ENCODE measurements at places on chromosomes 2 and 18.

- DNase-seq = no peak
Measured at GRCh38 chr2:206984206-206984605, 44.9 kb downstream of the CPO start.

GRCh38 chr18:48852794-48853193, 98.0 kb downstream of the SMAD7 start:
- DNase-seq = no peak

DNA sequence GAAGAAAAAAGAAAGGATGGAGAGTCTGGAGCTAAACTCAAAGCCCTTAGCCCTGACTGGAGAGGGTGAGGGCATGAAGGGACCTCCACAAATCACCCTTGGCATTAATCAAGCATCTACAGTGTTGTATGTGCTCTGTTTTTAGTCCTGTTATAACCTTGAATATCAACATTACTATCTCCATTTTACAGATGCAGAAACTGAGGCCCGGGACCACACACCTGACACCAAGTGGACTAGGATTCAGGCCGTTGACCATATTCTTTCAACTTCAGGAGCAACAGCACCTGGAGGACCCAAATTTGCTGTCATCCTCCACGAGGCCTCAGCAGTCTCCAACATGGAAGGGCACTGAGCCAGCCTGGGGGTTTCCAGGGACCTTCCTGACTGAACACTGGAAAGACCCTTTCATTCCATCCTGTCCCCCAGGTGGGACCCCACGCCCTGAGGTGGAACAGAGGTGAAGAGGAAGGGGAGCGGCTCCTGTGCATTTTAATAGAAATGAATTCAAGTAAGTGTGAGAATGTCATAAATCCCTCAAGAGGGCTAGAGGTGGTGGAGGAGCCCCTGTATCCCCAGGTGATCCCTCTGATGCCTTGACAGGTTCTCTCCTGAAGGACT, 41.0 kb downstream of the SERTAD2 start:
- DNase-seq = no peak

DNA sequence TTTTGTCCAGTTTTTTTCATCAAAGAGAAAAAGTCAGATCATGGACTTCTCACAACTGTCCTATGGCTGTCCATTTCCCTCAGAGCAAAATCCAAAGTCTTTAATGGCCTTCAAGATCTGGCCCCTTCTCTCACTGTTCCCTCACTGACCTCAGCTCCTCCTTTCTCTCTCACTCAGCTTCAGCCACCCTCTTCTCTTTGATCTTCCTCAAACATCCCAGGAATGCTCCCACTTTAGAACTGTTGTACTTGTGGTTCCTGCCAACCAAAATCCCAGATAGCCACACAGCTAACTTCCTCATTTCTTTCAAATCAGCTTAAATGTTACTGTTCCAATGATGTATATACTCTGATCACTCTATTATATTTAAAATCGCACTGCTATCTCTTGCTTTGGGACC, 82.9 kb downstream of the NUP35 start:
- DNase-seq = no peak

DNA sequence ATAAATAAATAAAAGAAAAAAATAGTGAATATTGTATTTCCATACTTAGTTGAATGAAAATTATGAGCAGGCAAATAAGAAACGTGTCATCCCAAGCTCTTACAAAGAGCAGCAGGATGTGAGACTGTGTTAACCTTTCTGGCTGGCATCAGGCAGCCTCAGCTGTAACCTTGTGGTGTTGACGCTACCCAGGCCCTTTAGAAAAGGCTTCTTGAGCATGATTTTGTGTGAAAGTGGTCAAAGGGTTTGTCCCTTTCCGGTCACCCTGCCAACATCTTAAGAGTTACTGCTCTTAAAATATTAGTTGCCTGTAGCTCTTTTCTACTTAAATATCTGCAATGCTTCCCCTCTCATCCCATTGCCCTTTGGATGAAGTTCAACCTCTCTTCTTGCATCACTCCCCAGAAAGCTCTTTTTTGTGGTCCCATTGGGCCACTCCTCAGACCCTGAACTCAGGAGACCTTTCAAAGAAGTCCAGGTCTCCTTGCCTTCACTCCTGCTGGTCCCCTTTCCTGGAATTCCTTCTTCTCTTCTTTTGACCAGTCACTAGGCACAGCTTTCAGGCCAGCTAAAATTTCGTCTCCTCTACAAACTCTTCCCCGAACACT, 35.0 kb downstream of the RHOB start:
- DNase-seq = no peak

DNA sequence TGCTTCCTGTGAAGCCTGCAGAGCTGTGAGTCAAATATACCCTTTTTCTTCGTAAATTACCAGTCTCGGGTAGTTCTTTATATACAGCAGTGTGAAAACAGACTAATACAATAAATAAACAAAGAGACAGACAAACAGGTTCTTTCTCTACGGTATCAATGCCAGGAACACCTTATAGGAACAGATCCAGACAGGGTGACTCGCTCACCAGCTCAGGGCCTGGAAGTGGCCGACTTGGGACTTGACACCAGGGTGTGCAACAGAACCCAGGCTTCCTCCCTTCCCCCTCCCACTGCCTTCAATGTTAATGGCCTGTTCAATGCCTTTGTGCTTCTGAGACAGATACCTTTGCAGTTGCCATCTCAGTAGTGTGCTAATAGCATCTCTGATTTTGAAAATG, 309.5 kb downstream of the ALK start:
- DNase-seq = no peak

DNA sequence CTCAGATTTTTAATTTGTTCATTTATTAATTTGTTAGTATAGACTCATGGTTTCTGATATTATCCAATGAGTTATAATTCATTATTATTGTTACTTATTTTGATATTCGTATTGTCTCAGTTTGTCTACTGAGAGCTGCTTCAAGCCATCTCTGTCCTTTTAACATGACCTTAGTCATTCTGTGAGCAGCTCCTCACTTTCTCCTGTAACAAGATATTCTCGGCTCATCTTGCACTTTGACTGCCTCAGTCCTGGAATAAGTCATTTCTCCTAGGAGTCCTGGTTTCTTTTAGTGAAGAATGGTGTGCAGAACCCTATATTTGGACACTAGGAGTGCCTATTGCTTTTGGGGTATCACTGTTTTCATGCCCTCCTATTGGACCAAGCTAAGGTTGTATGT, 13.2 kb downstream of the ASB1 start:
- no peak for DNase-seq

DNA sequence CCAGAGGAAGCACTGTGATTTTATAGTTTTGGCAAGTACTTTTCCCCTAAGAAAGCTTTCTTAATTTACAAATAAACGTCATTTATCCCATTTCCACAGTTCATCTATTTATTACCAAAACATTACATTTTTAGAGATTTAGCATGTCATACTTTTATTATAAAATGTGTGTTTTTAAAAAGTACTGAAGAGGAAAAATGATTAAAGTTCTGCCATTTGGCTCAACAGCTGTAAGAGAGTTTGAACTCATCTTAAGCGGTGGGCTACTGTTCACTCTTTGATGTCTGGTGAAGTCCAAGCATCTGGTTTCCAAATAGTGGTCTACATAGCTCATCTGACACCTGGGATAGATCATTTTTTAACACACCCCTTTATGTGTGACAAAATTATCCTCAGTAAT, 51.3 kb upstream of the TANC1 start:
- DNase-seq = no peak

DNA sequence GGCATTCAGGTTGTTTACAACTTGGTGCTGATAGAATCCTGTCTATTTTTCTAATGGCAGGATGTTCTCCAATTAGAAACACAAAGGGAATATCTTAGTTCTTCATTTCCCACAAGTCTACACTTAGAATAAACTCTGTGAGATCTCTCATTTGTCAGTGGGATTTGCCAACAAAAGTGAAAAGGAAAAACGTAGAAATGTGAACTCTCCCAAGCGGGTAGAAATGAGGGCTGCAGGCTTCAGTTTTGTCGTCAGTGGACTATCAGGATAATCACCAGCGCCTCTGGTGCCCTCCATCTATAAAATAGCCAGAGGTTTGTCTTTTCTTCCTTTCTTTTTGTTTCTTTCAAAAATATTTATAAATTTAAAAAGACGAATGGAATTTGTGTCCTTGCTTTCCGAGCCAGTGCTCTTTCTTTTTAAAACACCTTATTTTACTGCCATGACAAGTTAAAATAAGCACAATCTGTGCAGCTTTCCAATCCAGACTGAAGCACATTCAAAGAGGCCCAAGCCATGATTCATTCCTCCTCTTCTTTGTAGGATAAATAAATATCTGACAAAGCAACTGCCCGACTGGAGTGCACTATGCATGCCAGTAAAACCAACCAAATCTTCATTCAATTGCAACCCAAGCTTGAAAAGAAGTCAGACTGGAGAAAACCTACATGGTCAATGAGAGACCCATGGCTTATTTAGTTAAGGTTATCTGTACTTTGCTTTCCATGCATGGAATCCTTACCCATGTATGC, 185.8 kb downstream of the ANKRD44 start:
- DNase-seq = no peak

- DNase-seq = no peak
Measured at GRCh38 chr2:57444752-57445430, 601.7 kb upstream of the VRK2 start.

DNA sequence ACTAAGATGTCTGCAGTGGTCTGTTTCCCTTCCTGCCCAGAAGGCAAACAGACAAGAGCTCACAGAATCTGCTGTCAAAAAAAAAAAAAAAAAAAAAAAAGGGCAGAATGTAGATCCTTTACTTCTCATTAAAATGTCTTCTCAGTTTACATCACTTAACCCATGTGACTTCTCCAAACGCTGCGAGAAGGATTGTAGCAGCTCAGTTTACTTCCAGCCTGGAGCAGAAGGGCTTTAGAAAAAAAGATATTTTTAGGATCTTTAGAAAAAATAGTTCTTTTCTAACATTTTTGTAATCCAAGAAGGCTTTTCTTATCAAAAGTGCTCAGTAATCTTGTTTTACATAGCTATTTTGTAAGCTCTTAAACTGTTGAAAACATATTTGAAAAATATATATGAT, 425.4 kb downstream of the CNTNAP5 start:
- DNase-seq = no peak

DNA sequence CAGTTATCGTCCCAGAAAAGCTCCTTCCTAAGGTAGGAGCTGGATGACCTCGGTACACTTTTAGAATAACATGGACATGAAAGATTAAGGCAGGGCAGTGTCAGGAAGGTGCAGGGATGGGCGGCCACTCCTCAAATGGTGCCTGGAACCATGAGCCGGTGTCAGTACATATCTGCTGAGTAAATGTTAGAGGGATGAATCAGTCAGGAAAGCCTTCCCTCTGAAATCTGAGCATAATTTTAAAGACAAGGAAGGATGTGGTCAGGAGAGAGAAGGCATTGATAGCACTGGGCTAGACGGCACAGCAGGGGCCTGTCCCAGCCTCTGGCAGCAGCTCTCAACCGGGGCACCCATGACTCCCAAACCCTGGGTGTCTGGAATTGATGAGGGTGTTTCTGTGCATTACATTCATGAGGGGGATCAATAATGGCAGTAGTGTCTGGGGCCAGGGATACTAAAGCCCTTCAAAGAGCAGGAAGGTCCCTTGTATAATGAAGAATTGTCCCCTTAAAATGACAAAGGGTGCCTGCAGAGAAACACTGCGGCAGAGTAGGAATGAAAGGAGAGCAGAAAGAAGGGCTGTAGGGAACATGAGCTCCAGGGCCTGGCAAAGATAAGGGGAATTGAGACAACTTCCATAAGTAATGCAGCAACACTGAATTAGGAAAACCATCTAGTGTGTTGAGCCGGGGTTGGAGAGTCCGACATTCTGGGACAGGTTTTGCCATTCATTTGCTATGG, 162.3 kb upstream of the REV1 start:
- no peak for DNase-seq

- DNase-seq = no peak
Measured at GRCh38 chr2:237229905-237230304, 144.2 kb downstream of the COPS8 start.

DNA sequence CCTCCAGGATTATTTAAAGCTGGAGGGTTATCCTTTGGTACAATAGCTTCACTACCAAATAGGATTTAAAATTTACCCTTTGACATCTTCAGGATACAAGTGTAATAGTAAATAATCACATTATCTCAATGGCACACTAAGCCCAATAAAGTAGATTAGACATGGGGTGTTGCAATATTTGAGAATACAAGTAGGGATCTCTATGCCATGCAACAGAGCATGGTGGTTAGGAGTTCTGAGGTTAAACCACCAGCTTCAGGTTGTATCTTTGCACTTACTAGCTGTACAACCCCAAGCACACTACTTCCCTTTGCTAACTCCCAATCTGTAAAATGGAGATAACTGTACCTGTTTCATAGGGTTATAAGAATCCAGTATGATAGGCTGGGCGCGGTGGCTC, 6.2 kb downstream of the MBD2 start:
- no peak for DNase-seq

DNA sequence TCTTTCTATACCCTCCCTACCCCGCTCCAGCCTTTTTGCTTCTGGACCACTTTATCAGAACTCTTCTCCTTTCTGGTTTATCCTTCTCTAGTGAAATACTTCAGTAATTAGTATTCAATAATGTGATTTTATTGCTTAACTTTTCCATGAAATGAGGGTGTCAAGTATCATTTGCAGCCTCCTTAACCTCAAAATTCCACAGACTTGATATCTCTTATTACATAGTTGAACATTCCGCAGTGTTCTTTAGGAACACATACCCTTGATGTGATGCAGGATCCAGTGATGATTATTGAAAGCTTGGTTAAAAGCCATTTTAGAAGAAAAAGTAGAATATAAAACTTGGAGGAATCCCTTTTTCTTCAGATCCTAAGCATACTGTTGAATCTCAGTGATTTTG, 94.8 kb downstream of the GREB1L start:
- DNase-seq = no peak

DNA sequence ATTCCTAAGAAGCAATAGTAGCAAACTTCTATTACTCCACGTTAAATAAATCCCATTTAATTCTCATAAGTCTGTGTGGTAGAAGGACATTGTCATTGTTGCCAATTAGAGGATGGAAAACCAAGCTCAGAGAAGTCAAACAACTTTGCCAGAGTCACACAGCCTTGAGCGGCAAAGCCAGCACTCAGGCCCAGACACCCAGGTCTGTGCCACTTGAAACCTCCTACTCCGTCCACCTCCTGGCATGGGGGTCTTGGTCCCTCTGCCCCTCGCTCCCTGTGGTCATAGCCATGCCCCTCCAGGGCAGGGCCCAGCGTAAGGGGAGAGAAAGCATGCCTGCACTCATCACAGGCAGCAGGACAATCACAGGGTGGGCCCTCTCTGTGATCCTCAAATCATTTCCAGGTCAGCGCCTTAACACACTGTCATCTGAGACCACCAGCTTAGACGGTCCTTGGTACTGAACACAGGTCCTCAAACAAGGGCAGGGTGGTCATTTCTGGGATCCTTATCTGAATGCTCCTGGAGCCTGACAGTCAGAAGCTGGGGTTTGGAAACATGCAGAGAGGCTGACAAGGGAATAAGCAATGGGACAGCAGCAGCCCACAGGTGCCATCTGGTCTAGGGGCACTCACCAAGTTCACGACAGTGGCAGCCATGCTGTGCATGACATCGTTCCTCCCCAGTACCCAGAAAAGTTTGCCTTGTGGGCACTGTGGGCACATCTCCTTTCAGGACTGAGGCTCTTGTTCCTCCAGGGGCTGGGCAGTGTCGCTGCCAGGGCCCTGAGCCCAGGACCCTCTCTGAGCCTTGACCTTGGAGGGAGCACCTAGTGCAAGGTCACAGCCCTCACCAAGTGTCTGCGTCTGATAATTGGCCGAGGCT, 38.2 kb downstream of the FAM178B start:
- DNase-seq = no peak
